ENCODE measurements at places on chromosomes 16 and 17.

- peak overlapping the region; percentile 37 for H3K4me3 ChIP-seq
- DNase-seq, result peak; percentile 18
Observed at GRCh38 chr17:45896803-45897693, 2.7 kb downstream of the MAPT start.

- H3K4me3 ChIP-seq, result no peak overlapping the region
- no peak for DNase-seq
- H3K27ac ChIP-seq, result no peak overlapping the region
- H3K4me1 ChIP-seq, result peaks cover 10% of the 10 kb centered on the region
Observed at GRCh38 chr16:31219154-31219741, 2.3 kb upstream of the PYDC1 start.

DNA sequence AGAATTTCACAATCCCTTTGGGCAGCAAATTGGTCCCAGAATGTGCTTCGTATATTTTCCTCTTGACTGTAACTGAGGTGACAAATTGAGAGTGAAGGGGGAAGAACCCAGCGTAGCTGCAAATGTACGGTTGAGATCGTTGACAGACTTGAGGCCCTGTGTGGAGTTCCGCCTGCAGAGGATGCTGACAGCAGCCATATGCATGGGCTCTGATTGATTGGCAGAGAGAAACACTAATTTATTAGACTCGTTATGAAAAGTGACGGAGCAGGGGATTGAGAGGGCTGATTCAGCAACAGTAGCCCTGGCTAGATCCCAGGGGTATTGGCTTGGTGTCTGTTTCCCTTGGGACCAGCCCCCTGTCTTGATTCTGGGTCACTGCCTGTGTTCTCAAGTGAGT, 930.1 kb upstream of the EEF2KMT start:
- H3K36me3 ChIP-seq, result no peaks in the 10 kb centered on the region
- H3K27ac ChIP-seq, result no peak overlapping the region
- DNase-seq, result no peak
- H3K4me3 ChIP-seq, result no peak overlapping the region

DNA sequence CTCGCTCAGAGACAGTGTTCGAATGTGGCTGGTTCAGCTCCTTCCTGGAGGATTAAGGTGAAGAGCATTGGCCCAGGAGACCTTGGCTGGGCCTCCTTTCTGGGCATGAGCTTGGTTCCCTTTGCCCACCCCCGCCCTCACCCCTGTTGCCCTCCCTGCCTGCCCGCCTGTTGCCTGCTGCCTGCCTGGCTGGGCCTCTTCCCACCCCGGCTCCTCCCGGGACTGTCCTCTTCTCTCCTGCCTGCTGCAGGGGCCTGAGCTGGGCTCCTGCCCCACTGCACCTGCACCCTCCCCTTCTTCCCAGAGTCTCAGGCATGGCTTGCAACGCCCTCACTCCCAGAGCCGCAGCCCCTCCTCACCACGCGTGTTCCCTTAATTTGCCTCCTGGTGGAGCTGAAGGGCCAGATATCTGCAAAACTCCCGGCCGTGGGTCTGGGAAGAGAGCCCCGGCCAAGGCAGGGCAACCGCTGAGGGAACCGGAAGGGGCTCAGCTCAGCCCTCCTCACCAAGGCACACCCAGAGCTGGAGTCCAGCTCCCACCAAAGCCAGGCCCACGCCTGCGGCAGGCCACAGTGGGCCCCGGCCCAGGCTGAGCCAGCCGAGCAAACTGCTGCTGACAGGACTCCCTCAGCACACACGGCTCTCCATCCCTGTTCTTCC, 31.2 kb downstream of the MNT start:
- no peak for DNase-seq
- no peak overlapping the region for H3K27ac ChIP-seq
- H3K36me3 ChIP-seq, result peaks cover 33% of the 10 kb centered on the region
- no peaks in the 10 kb centered on the region for H3K27me3 ChIP-seq

- peaks cover 16% of the 10 kb centered on the region for H3K27me3 ChIP-seq
- peaks cover 29% of the 10 kb centered on the region for H3K4me1 ChIP-seq
Observed at GRCh38 chr17:29613352-29613837, 9.3 kb downstream of the CORO6 start.

DNA sequence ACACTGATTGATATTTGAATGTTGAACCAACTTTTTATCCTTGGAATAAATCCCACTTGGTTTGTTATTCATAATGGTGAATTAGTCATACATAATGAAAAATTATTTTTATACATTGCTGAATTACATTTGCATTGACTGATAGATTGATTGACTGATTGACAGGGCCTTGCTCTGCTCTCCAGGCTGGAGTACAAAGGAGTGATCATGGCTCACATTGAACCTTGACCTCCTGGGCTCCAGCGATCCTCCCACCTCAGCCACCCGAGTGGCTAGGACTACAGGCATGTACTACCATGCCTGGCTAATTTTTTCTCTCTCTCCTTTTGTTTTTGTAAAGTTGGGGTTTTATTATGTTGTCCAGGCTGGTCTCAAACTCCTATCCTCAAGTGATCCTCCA, 97.8 kb downstream of the ARHGAP44 start:
- no peaks in the 10 kb centered on the region for H3K4me1 ChIP-seq
- no peaks in the 10 kb centered on the region for H3K27me3 ChIP-seq
- H3K4me3 ChIP-seq, result no peak overlapping the region

DNA sequence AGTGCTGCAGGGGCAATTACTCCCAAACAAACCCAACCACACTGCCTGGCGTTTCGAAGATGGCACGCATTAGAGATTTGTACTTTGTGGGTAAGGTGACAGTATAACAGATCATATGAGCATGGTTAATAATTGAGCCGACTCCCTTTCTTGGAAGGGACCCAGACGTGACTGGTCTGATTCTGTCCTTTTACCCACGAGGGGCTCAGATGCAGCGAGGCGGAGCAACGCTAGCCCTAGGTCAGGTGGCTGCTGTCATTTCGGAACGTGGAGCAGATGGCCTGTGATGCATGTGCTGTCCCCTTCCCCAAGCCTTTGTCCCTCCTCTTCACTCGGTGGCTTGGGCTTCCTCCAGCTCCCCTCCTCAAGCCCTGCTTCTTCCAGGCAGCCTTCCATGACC, 84.2 kb downstream of the SNX29 start:
- no peak for DNase-seq
- no peak overlapping the region for H3K4me3 ChIP-seq
- no peaks in the 10 kb centered on the region for H3K4me1 ChIP-seq
- no peaks in the 10 kb centered on the region for H3K36me3 ChIP-seq
- no peaks in the 10 kb centered on the region for H3K27me3 ChIP-seq
- H3K27ac ChIP-seq, result no peak overlapping the region

Measured in neuronal stem cell (in vitro differentiated cells).